Panc1 (cell line): ENCODE measurements at places on chromosomes 2 and 18. TPM values are rescaled to one million over a fixed set of nuclear protein-coding genes. Genes with fewer than 3 reads are reported as not detected.

CPLX4 gene
- not detected for total RNA-seq

SLC9A4 gene
- total RNA-seq, result not detected

KYNU gene
- total RNA-seq, result not detected

CRIM1 gene
- total RNA-seq, result 290 TPM

DLX1 gene
- 3.5 TPM for total RNA-seq

SULT1C2 gene
- total RNA-seq, result 0.31 TPM

ARL5A gene
- total RNA-seq, result 47.5 TPM

AMER3 gene
- total RNA-seq, result not detected

GRCh38 chr2:24123922-24124580, 782 bp downstream of the FAM228B start:
- H3K27ac ChIP-seq, result peak overlapping the region; percentile 95
- peak overlapping the region; percentile 95 for H3K4me3 ChIP-seq
- peaks cover 12% of the 10 kb centered on the region for H3K4me1 ChIP-seq
- no peaks in the 10 kb centered on the region for H3K27me3 ChIP-seq
- no peak for DNase-seq

DNA sequence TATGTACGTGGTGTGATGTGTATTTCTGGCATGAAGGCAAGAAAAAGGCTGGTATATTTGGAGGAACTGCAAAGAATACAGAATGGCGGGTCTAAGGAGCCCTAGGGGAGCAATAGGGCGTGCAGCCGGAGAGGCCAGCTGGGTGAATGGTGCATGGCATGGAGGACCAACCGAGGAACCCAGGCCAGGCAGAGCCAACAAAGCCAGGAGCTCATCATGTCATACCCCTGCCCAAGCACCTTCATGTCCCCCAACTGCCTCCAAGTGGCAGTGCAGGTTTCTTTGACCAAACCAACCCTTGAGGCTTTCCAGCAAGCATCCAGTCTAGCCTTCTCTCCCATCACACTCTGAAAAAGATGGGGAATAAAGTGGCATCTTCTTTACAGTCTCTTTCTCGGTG, 8.9 kb upstream of the KCNK3 start:
- no peak overlapping the region for H3K4me3 ChIP-seq
- no peaks in the 10 kb centered on the region for H3K36me3 ChIP-seq
- H3K4me1 ChIP-seq, result no peaks in the 10 kb centered on the region
- no peak for DNase-seq

- H3K27ac ChIP-seq, result no peak overlapping the region
- no peak for DNase-seq
- no peaks in the 10 kb centered on the region for H3K27me3 ChIP-seq
- H3K4me3 ChIP-seq, result no peak overlapping the region
These were observed 58.1 kb upstream of the KYNU start for GRCh38 chr2:142819411-142819810.

- H3K4me3 ChIP-seq, result no peak overlapping the region
- no peaks in the 10 kb centered on the region for H3K36me3 ChIP-seq
- H3K4me1 ChIP-seq, result no peaks in the 10 kb centered on the region; the same call in 1 of the 2 replicates
- no peaks in the 10 kb centered on the region for H3K27me3 ChIP-seq
These were observed 28.0 kb downstream of the ANKRD29 start for GRCh38 chr18:23634692-23635091.

DNA sequence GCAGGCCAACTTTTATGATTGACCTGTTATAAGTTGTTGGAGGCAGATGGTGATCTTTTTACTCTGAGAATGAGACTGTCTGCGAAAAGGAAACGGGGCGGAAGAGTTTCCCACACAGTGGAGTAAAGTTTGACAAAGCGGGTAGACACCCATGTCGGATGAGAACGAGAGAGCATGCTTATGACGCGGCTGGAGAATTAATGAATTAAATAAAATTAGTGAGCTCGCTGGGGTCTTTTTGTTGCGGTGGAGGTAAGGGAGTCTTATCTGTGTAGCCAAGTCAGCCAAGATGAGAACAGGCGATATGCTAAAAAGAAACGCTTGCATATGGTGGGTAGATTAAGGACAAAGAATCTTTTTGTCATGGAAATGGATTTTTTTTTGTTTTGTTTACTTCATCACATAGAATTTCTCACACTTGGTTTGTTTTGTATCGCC, 1.8 kb downstream of the SALL3 start:
- peaks cover 12% of the 10 kb centered on the region for H3K4me1 ChIP-seq
- no peak for DNase-seq
- H3K4me3 ChIP-seq, result no peak overlapping the region
- no peaks in the 10 kb centered on the region for H3K36me3 ChIP-seq

- H3K4me1 ChIP-seq, result peaks cover 8% of the 10 kb centered on the region
- H3K27ac ChIP-seq, result no peak overlapping the region
- no peak overlapping the region for H3K4me3 ChIP-seq
- no peak for DNase-seq
- no peaks in the 10 kb centered on the region; the same call in 1 of the 2 replicates for H3K27me3 ChIP-seq
These were observed 3.8 kb upstream of the UXS1 start for GRCh38 chr2:106197878-106198277.

- no peak overlapping the region for H3K4me3 ChIP-seq
- H3K27ac ChIP-seq, result no peak overlapping the region
- H3K36me3 ChIP-seq, result no peaks in the 10 kb centered on the region
- DNase-seq, result no peak
These were observed 198.4 kb downstream of the NYAP2 start for GRCh38 chr2:225597911-225598310.

- peaks cover 9% of the 10 kb centered on the region for H3K4me1 ChIP-seq
- no peaks in the 10 kb centered on the region for H3K27me3 ChIP-seq
- no peaks in the 10 kb centered on the region for H3K36me3 ChIP-seq
These were observed 185.1 kb downstream of the TCF4 start for GRCh38 chr18:55402731-55403405.

DNA sequence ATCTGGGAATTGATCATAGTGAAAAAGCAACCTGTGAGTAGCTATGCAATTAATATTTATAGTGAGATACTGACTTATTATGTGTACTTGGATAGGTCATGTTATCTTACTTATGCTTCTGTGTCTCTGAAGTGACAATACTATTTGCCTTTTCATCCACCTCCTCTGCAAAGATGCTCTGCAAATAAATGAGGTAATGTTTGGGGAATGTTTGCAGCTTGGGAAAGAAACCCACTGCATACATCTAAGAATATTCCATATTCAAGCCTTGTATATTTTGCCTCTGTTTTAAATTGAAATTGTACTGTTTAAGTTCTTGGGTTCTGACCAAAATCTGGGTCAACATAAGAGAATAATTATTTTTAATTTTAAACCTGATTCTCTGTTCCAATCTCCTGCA, 217.4 kb upstream of the DTNA start:
- H3K27ac ChIP-seq, result no peak overlapping the region
- H3K4me1 ChIP-seq, result no peaks in the 10 kb centered on the region
- peaks cover 13% of the 10 kb centered on the region for H3K27me3 ChIP-seq
- no peaks in the 10 kb centered on the region for H3K36me3 ChIP-seq

- H3K27me3 ChIP-seq, result 0 out of 2 replicates have a peak, but pooled peaks cover 2% of the 10 kb centered on the region
- no peaks in the 10 kb centered on the region; the same call in 1 of the 2 replicates for H3K4me1 ChIP-seq
- no peak overlapping the region for H3K4me3 ChIP-seq
- H3K36me3 ChIP-seq, result no peaks in the 10 kb centered on the region
- no peak for DNase-seq
These were observed 117.1 kb downstream of the PRKRA start for GRCh38 chr2:178333851-178334250.

GRCh38 chr2:208415255-208415654, 8.7 kb downstream of the PTH2R start:
- H3K4me3 ChIP-seq, result no peak overlapping the region
- no peak overlapping the region for H3K27ac ChIP-seq
- DNase-seq, result no peak
- no peaks in the 10 kb centered on the region for H3K27me3 ChIP-seq

DNA sequence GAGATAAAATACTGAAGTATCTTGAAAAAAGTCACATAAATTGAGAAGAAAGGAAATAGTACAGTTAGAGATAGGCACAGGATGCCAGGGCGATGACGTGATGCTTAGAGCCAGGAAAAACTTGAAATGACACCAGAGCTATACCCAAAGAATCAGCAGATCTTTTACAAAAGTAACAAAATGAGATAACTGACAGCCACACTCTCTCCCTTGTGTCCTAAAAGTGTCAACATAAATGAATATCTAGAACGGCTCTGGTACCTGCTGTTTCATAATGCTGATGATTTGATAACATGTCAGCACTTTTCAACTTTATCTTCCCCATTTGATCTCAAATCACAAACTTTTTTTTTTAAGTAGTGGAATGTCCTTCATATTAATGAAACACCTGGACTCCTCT, 45.6 kb upstream of the ZC3H15 start:
- no peaks in the 10 kb centered on the region for H3K27me3 ChIP-seq
- no peaks in the 10 kb centered on the region for H3K36me3 ChIP-seq
- H3K27ac ChIP-seq, result no peak overlapping the region
